EH (cell line): ENCODE measurements at places on chromosomes 1 and 21.

DNA sequence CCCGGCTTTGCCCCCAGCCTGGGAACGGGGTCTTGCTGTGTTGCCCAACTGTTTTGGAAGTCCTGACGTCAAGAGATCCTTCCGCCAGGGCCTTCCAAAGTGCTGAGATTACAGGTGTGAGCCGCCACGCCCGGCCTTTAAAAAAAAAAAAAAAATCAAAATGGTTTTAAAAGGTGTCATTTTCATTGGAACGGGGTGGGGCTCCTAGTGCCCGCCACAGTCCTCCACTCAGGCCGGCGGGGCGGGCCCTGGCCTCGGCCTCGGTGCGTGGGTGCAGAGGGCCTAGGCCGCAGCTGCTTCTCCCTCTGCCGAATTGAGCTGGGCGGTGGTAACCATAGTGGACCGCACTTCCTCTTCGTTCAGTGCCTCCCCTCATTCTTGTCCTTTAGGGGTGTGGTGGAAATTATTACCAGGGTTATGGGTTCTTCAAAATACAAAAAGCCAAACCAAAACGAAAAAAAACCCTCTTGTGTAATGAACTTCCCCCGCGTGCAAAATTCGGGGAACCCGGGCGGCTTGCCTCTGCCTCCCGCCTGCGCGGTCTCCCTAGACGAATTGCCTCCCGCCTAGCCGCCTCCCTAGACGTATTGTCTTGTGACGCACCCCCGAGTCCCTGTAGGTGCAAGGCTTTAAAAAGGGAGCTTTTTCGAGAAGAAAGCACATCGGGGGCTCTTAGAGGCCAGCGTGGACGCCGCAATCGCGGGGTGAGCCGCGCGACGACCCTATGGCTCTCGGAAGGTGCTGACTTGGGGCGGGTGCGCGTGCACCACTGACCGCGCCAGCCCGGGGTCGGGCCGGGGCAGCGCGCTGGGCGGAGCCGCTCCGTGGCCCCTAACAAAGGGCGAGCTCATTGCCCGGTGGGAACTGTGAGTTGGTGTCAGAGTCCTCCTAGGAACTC is 10.5 kb upstream of the SPEN start:
- no peak for DNase-seq

DNA sequence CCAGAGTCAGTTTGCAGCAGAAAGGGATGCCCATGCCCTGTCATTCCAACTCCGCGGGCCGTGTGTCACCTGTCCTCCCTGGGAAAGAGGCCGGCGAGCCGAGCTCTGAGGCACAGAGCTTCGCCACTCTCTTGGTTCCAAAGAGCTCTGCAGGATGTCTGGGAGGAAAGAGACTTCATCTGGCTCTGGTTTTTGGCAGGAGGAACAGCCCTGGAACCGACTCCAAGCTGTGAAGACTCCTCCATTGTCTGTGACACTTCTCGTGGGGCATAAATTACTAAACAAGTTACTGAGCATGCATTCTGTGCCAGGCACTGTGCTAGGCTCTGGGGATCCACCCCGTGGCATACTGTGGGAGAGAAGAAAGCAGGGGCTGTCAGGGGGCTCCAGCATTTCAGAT is 3.9 kb upstream of the FAM151A start:
- DNase-seq, result no peak

DNA sequence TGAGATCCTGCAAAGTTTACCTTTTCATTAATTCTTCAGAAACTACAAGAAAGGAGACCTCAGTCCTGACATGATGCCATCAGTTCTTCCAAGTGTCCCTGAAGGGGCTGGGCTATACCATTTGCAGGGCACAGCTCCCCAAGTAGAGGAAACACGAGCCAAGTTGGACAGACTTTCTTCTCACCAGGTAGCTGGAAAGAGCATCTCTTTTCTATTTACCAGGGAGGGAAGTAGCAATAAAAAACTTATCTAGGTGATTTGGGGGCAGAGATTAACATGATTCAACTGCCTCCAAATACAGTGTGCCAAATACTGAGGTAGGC is 103.9 kb upstream of the KCND3 start:
- no peak for DNase-seq

- DNase-seq, result no peak
Observed at GRCh38 chr1:61391730-61392129, 309.4 kb downstream of the NFIA start.

DNA sequence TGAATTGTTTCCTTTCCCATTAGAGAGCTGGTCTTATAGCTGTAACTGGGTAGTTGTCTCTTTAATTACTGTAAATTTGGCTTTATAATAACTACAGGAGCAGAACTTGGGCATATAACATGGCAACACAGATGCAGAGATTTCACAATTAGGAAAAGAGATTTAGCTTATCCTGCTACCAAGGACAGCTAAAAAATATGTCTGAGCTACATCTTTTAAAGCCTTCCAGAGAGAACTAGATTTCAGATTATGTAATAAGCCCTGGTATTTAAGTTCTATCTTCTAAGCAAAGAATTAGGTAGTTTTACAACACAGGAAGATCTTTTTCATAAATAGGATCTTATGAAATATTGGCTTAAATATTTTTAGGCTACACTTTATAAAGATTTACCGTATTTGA is 313.8 kb downstream of the S1PR1 start:
- no peak for DNase-seq

DNA sequence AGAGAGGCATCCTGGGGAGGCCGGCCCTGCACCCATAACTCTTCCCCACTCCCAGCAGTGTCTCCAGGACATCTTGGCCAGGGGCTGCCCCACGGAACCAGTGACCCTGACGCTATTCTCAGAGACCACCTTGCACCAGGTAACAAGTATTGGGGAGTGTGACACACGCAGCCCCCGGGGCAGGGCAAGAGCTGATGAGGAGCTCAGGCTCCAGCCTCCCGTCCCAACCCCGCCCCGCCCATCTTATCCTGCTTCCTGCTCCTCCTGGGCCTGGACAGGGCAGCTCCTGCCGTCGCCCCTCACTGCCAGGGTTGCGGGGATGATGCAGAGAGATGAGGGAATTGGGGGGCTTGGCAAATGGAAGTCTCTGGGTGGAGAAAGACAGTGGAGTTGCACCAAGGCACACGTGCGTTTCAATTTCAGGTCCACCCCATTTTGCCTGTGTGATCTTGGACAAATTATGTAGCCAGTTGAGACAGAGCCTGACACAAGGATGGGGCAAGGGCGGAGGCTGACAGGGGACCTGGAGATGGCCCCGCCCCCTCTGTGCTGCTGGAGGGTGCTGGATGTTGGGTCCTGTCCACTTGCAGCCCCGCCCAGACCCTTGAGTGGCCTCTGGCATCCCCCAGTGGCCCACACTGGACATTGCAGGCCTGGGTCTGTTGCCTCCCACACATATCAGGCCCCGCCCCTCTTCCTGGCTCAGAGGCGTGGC is 10.7 kb downstream of the CLCNKA start:
- DNase-seq, result peak; percentile 91
